ENCODE measurements at places on chromosomes 7 and 10.

- no peak for DNase-seq
These were observed 50.1 kb downstream of the PRLHR start for GRCh38 chr10:118545381-118545780.

GRCh38 chr10:13092291-13093102, 7.5 kb upstream of the OPTN start:
- no peak for DNase-seq

GRCh38 chr10:59666310-59666709, 43.3 kb downstream of the SLC16A9 start:
- no peak for DNase-seq

DNA sequence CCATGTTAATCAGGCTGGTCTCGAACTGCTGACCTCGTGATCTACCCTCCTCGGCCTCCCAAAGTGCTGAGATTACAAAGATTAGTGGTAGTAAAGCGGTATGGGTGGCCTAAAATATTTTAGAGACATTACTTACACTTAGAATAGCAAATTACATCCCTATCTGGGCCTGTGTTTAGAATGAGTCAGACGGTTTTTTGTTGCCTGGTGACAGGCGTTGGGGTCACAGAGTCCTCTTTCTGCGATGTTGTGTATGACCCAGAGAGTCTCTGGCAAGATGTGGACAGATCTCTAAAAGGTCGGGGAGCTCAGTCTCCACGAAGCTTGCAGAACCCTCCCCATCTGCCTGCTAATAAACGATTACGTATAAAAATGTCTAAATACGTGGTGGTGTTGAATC, 39.6 kb upstream of the PRKCQ start:
- DNase-seq: no peak

GRCh38 chr7:77759294-77759889, 38.8 kb downstream of the TMEM60 start:
- peak; percentile 36 for DNase-seq

- DNase-seq: peak; percentile 50
These were observed 41.7 kb downstream of the ARL4A start for GRCh38 chr7:12729112-12729511.

- DNase-seq: no peak
These were observed 24.9 kb upstream of the PANK1 start for GRCh38 chr10:89669985-89670384.

DNA sequence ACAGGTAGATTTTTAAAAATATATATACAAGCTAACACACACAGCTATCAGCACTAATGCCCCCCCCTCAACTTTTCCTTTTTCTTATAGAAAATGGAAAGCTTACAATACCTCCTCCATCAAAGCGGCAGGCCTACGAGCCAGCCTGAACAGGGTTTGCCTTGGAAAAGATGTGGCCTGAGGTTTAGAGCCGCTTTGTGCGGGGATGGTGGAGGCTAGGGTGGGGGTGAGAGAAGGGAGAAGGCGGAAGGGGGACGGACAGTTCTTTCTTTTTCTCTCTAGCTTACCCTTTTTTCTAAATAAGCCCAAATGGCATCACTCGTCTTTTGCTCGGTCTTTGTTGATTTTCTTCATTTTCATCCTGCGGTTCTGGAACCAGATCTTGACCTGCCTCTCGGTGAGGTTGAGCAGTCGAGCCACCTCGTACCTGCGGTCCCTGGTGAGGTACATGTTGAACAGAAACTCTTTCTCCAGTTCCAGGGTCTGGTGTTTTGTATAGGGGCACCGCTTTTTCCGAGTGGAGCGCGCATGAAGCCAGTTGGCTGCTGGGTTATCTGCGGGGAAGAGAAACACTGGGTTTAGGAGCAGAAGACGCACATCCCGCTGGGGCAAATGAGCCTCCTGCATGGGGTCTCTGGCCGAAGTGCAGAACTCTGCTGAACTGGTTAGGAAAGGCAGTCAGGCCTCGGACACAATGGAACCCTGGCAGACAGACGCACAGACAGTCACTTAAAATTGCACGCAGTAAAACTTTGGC, 1.9 kb downstream of the HOXA9 start:
- DNase-seq: no peak

DNA sequence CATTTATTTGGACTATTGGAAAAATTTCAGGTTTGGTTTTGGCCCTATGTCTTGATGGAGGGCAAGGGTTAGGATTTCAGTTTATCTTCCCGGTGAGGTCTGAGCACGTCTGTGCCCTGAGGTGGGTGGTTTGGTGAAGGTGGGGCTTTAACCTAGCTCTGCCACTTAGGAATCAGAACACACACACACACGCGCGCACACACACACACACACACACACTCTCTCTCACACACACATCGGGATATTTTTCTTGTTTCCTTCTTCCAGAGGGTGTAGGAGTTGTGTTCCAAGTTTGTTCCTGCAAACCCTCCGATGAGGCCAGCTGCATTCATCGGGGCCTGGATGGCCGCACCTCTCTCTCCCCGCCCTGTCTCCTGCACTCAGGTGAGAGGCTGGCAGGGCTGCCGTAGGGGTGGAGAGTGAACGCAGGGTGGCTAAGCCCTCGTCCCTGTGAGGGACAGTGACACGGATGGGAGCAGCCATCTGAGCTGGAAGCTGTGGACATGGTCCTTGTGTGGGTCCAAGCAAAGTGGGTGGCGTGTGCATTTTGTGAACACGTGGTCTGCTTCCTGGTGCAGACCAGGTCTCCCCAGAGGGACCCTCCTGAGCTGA, 34.2 kb downstream of the CHST12 start:
- no peak for DNase-seq

DNA sequence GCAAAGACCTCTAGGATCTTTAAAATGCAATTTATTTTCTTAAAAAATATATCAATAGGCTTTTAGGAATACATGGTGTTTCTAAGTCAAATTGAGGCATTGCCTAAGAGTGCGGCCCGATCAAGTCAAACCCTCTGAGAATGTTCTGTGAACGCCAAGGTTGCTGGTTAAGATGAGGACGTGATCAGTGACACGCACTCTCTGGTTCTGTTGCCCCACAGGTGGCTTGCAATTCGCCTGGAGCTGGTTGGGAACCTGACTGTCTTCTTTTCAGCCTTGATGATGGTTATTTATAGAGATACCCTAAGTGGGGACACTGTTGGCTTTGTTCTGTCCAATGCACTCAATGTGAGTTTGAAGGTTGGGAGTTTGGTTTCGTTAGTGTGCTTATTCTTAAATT, 59.3 kb downstream of the ABCC2 start:
- no peak for DNase-seq

GRCh38 chr10:13956826-13957225, 370.1 kb downstream of the PRPF18 start:
- no peak for DNase-seq

DNA sequence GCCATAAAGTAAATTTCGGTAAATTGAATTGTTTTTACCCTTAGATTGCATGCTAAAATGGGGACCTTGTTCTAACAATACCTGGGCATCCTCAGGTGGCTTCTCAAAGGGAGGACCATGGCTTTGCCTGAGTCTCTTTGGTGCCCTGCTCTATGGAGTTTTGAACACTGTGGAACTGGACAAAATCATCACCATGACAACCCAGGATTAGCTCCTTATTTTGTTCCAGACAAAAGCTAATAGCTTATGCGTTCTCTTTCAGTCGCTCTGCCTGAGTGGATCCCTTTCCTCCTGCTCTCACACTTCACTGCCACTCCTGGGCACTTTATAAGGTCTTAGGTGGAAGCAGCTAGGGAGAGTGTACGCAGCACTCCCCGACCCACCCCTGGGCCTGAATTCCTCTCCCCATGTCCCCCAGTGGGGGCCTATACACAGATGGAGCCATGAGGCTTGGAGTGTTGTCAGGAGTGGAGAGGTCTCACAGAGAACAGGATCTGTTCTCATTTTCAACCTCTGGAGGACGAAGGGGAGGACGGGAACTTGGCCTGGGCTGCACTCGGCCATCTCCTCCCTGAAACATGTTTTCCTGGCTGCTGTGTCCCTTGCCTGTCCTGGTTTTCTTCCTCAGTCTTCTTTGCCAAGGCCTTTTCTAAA, 19.0 kb downstream of the ADCYAP1R1 start:
- no peak for DNase-seq

DNA sequence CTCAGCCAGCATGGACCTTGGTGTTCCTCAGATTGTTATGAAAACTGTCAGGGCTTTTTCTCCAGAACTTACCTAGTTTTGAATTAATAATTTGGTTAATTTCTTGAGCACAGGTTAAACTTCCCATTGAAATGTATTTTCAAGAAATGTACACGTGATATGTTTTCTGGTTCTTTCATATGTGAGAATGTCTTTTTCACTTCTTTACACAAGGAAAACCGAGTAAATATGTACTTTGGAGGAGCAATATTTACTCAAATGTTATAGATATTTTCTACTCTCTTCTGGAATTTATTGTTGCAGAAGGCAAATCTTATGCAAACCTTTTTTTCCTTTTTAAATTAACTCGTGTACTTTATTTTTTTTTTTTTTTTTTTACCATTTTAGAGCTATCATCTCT, 134.3 kb downstream of the AHR start:
- DNase-seq: no peak

DNA sequence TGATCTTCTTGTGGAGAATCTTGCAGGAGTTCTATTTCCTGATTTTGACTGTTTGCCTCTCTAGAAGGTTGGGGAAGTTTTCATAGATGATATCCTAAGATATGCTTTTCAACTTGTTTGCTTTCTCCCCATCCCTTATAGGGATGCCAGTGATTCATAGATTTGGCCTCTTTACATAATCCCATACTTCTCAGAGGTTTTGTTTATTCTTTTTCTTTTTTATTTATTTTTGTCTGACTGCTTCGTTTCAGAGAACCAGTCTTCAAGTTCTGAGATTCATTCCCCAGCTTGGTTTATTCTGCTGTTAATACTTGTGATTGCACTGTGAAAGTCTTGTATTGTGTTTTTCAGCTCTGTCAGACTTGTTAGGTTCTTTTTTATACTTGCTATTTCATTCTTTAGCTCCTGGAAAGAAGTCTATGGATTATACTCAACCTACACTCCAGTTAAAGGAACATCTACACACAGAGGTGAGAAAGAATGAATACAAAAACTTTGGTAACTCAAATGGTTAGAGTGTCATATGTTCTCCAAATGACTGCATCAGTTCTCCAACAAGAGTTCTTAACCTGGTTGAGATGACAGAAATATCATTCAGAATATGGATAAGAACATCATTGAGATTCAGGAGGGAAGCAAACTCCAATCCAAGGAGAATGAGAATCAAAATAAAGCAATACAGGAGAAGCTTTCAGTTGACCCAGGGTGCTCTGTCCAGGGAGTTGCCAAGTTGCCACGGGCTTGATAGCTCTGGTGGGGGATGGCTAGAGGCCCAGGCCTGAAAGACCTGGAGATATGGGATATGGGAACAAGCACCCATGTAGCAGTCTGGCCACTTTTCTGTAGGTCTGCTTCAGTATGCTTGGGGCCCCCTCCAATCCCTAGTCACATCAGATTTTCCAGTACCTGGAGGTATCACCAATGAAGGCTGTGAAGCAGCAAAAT, 150.3 kb downstream of the AHR start:
- no peak for DNase-seq

DNA sequence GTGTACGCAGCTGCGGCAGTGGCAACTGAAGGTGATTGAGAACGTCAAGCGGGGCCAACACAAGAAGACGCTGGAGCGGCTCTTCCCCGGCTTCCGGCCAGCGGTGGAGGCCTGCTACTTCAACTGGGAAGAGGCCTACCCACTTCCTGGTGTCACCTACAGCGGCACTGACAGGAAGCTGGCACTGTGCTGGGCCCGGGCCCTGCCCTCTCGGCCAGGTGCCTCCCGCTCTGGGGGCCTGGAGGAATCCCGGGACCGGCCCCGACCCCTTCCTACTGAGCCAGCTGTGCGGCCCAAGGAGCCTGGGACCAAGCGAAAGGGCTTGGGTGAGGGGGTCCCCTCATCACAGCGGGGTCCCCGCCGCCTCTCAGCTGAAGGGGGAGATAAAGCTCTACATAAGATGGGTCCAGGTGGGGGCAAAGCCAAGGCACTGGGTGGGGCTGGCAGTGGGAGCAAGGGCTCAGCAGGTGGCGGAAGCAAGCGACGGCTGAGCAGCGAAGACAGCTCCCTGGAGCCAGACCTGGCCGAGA, 6.5 kb downstream of the ZSWIM8 start:
- DNase-seq: no peak

GRCh38 chr10:64733980-64734379, 1212.8 kb downstream of the REEP3 start:
- DNase-seq: no peak

- no peak for DNase-seq
These were observed 278.1 kb upstream of the NRP1 start for GRCh38 chr10:33612551-33612950.

DNA sequence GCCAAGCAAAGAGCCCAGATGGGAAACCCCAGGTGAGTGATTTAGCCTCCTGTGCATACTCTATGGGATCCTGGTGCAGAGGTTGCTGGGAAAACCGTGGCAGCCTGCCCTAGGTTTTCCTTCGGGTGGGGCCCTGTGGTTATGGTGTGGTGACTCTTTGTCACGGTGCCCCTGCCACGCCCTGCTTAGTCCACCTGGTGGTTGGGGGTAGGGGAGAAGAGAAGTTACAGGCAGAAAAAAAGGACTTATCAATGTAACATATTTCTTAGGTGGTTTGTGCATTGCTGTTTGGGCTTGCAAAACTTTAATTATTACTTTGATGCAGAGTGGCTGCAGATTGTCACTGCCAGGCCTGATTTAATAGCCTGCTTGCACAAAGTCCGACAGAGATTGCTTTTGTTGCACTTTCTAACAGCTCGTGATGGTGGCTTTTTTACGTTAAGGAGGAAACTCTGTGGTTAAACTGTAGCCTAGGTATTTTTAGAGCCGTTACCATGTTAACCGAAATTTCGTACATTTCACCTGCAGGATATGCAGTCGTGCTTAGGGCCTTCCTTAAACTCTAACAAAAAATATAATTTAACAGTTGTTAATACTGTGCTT, 197.4 kb downstream of the RNLS start:
- no peak for DNase-seq

DNA sequence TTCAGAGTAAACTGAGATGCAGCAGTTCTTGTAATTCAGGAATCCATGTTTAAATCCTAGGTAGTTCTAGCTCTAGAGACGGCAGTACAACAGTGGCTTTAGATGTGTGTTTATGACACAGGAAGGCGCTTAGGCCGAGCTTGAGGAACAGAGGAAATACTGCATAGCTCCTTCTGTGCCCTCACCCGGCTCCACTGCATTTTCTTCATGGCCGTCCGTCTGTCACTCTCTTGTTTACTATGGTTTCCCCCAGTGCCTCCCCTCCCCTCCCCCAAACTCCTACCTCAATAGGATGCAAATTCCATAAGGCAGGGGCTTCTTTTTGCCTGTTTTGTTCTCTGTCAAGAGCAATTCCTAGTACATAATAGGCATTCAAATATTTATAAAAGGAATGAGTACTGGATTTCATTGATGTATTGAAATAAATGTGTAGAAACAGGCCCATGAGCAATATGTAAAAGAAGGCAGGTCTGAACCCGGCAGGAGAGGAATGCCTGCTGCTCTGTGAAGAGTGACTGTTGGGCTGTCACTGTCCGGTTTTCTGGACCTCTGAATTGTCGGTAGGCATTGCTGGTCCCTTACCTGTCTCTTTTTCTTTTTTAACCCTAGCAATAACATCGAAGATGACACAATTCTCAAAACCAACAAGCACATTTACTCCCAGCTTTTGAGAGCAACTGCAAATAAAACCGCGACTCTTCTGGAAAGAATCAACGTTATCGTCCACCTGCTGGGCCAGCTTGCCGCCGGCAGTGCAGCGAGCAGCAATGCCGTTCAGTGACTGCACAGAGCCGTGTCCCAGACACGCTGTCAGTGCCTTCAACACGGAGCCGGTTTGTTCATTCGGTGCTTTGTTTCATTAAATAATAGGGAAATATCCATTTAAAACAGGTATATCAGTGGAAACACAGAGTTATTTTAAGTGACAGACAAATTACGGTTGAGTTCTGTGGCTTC, 12.7 kb downstream of the MMP21 start:
- no peak for DNase-seq

GRCh38 chr10:60114765-60115586, 208.6 kb upstream of the CCDC6 start:
- no peak for DNase-seq

- DNase-seq: no peak
These were observed 62.1 kb downstream of the ZMIZ1 start for GRCh38 chr10:79130846-79131245.

All from substantia nigra (tissue), 51 donors.